ENCODE measurements at places on chromosomes 11 and 22.

DNA sequence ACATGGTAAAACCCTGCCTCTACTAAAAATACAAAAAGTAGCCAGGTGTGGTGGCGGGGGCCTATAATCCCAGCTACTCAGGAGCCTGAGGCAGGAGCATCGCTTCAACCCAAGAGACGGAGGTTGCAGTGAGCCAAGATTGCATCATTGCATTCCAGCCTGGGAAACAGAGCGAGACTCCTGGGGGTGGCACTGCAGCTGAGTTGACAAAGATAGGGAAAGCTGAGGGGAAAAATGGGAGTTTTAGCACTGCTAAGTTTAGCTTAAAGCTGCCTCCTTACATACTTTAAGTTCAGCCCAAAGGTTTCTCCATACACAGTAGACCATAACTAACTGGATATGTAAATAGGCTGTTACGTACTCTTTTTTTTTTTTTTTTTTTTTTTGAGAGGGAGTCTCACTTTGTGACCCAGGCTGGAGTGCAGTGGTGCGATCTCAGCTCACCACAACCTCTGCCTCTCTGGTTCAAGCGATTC, 9.0 kb upstream of the USP28 start:
- no peak for DNase-seq

GRCh38 chr11:73072935-73073481, 69.1 kb downstream of the FCHSD2 start:
- DNase-seq: no peak

- DNase-seq: no peak
Observed at GRCh38 chr11:4087551-4087950, 7.0 kb upstream of the RRM1 start.

- no peak for DNase-seq
Observed at GRCh38 chr11:76166314-76166713, 40.0 kb downstream of the WNT11 start.

GRCh38 chr11:27718346-27718862, 18.1 kb upstream of the BDNF start:
- peak; percentile 72 for DNase-seq

- no peak for DNase-seq
Observed at GRCh38 chr11:69650832-69651344, 9.9 kb downstream of the CCND1 start.

GRCh38 chr11:79404806-79405205, 36.0 kb downstream of the TENM4 start:
- DNase-seq: no peak

GRCh38 chr11:120792306-120792705, 231.6 kb upstream of the TBCEL start:
- DNase-seq: peak; percentile 10

- DNase-seq: no peak
Observed at GRCh38 chr11:47332303-47332711, 20.2 kb downstream of the MYBPC3 start.

DNA sequence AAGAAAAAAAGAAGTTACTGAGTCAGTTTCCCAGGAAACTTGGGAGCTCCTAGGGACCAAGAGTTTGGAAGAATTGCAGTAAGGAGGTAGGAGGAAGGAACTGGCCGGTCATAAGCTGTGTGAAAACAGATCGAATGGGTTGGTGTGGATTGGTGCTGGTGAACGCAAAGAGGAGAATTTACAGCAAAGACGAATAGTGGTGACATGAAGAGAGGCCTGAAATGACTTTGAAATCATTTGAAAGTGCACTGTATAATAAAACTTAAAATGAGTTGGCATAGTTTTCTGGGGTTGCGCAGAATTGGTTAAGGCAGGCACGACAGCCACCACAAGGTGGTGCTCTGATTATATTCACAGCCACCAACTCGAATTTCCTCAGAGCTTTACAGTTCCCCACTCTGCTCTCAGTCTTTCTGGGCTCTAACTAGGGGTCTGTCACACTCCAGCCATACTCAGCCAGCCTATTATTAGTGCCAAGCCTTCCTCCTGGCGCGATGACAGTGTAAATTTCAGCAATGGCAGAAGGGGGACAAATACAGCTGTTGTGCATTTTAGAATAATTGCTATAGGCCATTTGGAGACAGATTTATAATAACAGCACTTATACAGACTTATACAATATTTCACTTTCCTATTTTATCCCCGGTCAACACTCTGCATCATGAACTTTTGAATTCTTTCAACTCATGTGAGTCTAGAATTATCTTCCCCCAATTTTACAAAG, 8.3 kb upstream of the HTR3B start:
- DNase-seq: peak; percentile 82

DNA sequence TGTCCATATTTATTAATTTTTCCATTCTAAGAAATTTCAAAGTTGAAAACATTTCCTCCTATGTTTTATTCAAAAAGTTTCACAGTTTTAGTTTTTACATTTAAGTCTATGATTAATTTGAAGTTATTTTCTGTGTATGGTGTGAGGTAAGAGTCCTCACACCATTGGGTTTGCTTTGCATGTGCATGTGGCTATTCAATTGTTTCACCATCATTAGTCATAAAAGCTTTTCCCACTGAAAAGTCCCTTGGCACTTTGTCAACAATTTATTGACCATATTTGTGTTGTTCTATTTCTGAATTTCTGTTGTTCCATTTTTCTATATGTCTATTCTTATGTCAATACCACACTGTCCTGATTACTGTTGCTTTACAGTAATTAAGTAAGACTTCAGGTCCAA, 186.5 kb downstream of the KIF18A start:
- no peak for DNase-seq

- DNase-seq: no peak
Observed at GRCh38 chr22:33255791-33256190, 197.6 kb upstream of the SYN3 start.

DNA sequence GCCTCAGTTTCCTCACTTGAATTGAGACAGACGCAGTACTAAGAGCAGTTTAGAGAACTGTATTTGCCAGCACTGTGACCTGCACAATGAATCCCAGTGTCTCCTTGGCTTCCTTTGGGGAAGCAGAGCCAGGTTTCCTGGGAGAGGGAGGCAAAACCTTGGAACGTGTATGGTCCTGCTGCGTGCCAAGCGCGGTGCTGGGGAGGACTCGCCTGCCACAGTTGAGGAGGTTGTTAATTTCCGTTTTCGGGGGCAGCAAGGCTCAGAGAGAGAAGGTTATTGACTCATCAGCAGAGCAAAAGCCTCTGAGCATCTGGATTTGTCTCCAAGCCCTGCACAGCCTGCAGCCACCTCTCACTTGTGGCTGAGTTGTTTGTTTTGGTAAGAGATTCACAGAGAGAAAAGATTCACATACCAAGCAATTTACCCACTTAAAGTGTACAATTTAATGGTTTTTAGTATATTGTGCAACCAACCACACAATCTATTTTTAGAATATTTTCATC, 10.8 kb downstream of the SYT12 start:
- no peak for DNase-seq

GRCh38 chr22:37314315-37315074, 32.2 kb downstream of the CYTH4 start:
- no peak for DNase-seq

- DNase-seq: no peak
Observed at GRCh38 chr11:2940147-2940920, 11.1 kb upstream of the PHLDA2 start.

- no peak for DNase-seq
Observed at GRCh38 chr11:67616431-67617242, 9.9 kb downstream of the NDUFV1 start.

DNA sequence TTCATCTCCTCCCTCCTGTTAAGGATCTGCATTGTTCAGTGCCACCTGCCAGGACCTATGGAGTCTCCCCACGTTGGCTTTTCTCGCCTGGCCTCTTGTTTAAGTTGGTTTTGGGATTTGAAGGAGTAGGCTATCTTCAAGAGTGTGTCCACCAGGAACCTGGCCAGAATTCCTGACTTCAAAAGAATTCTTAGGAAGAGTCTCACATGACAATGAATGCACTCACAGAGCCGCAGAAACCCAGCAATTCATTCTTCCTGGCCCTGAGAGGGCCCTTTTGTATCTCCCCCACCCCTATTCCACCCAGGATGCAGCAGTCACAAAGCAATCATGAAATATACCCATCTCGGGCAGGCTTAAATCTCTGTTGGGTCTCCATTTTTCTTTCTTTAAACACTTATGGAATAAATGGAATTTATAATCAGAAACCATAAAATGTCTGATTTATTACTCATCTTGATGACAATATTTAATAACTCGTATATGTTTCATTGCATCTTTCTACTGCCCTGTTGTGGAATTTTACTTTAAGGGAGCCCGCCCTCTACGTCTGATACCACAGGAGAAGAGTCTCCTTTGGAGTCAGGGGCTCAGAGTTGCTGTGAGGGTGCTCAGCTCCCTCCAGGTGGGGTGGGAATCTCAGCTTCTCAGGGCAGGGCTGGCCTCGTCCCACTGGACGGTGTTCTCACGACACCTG, 507.0 kb downstream of the NTM start:
- DNase-seq: no peak

DNA sequence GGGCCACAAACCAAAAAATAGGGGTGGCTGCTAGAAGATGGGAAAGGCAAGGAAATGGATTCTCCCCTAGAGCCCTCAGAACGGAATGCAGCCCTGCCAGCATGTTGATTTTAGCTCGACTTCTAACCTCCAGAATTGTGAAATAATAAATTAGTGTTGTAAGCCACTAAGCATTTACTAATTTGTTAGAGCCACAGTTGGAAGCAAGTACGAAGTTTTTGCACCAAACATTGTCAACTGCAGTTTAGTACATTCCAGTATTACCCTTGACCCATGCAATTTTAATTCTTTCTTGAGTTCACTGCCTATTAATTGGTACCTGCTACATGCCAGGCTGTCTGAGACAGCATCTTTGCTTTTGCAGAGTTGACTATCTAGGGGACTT, 32.2 kb downstream of the PARVA start:
- DNase-seq: no peak

GRCh38 chr11:66277471-66278362, at the start of gene CNIH2:
Gene CNIH2, plus strand, starts transcription at chr11:66278175. Its CDS starts 282 bp downstream, at chr11:66278457.
- peak; percentile 30 for DNase-seq

DNA sequence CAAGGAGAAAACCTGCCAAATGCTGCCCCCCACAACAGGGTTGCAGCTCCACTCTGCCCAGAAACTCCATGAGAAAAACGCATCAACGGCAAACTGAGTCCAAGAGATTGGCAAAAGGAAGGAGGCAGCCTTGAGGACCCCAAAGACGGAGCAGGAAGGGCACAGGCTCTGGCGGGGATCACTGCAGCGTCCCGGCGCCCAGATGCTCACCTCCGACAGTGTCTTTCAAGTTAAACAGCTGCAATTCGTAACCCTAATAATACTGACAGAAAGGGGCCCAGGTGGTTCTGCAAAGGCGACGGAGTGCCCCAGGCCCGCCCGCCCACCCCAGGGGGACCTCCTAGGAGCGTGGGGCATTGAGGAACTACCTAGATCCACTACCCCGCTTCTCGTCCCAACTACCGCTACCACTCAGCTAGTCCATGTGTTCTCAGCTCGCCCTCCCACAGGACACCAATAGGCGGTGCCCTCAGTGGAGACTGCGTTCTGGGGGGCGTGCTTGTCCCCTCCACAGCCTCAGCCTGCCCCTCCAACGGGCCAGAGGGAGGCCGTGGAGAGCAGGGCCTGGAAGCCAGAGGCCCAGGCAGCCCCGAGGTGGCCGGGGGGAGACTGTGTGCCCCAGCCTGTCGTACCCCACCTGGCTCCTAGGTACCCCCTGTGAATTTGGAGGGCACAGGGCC, 127.4 kb downstream of the PHF21B start:
- DNase-seq: no peak

DNA sequence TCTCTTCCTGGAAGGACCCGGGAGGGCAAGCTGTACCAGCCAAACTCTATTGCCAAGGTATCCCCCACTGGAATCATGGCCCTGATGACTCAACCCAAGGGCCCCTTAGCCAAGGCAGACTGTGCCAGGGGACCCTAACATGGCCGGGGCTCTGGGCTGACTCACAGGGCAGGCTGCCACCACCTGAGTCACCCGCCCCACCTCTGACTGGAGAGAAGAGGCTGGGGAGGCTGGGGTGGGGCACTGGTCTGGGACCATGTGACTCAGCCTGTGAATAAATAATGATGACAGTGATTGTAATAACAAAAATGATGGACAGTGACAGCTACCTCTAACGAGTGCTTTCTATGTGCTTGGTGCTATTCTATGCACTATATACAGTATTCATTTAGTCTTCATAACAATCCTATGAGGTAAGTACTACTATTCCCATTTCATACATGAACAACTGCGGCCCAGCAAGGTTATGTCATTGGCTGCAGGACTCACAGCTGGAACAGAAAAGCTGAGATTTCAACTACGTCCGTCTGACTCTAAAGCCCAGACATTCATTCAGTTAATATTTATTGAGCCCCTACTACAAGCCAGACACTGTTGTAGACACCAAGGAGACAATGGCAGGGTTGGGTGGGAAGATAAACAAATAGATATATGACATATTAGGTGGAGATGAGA, 84.2 kb downstream of the FBXO7 start:
- no peak for DNase-seq

- DNase-seq: no peak
Observed at GRCh38 chr11:93287434-93287833, 43.1 kb upstream of the DEUP1 start.

DNA sequence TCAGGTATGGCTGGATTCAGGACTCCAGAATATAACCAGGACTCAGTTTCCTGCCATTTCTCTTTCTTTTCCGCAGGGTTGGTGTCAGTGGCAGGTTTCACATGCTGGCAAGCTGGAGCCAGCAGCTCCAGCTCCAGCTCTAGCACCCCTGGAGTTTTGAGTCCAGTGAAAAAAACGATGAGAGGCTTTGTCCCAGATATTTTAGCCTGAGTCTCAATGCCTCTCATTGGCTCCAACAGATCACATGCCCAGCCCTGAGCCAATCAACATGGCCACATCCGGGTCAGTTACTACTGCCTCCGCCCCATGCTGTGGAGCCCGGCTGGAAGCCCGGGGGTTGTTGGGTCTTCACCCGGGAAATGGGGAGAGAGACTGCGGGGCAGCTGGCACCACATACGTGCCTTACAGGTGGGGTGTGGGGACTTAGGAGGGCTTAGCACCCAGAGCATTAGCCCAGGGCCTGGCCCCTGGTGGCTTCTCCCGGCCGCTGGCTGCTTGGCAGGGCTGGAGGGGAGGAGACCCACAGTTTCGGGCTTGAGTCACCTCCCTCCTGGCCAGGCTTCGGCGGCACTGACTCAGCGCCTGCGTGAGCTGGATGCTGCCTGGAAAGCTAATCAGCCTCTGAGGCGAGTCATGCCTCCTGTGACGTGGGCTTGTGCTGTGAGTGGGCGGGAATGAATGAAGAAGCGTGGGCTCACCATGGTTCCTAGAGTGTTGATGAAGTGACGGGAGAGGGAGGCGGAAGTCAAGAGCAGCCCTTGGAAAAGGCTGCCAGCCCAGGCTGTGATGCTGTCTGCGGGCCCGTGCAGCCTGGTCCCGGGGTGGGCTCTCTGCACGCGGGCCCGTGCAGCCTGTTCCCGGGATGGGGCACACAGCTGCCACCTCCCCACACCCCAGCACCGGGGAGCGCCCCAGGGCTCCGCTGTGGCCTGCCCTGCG, 15.3 kb upstream of the MRTFA start:
- DNase-seq: peak; percentile 94
